Skeletal muscle cell (primary cell): ENCODE measurements at places on chromosomes 11 and 22.

DNA sequence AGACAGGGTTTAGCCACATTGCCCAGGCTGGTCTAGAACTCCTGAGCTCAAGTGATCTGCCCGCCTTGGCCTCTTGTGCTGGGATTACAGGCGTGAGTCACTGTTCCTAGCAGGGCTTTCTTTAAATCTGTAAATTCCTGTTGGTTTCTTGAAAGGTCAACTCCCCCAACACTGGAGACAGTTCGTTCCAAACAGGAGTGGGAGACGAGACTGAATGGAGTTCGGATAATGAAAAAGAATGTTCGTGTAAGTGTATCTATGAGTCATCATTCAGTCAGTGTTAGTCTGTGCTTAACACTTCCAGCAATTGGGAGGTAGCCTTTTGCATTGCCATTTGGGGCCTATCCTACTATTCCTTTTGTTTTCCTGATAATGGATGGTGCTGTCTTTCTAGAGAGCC, 10.0 kb upstream of the BACE1-AS start:
- peak; percentile 92 for DNase-seq

- no peak for DNase-seq
Measured at GRCh38 chr11:17498058-17498457, 21.4 kb upstream of the ABCC8 start.

DNA sequence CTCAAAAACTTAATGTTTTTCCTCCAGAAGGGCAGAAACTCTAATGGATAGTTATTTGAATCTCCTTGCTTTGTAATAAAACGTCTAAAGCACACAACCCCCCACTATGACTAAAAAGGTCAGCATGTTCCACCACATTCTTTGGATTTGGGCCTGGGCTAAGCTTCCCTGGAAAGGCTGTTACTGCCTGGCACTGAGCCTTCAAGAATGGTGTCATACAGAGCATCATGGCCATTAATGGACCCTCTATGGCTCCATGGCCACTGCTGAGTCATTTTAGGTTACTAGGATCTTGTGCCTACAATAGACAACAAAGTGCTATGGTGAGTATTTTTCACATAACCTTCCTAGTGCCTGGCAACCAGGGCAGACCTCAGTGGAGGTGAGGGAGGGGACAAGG, 242.6 kb upstream of the FAT3 start:
- peak; percentile 98 for DNase-seq

GRCh38 chr11:108698844-108699642, 34.2 kb downstream of the DDX10 start:
- no peak for DNase-seq

- DNase-seq = no peak
Measured at GRCh38 chr11:79786961-79787360, 346.1 kb upstream of the TENM4 start.

DNA sequence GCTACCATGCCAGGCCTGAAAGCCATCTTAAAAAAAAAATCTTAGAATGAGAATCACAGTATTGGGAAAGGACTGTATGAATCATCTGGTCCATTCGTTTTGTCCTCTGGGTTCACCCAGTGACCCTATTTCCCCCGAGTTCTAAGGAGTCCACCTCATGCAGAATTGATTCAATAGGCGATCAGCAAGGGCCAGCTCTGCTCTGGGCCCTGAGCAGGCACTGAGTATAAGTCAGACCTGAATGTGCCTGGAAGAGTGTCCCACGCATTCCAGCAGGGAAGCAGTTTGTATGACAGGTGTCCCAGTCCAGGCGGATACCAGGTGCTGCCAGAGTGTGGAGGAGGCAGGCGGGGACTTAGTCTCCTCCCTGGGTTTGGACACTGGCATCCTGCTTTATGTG, 883 bp upstream of the HMOX1 start:
- DNase-seq = no peak

- DNase-seq = no peak
Measured at GRCh38 chr11:118277312-118277711, 13.2 kb upstream of the MPZL2 start.

- DNase-seq = no peak
Measured at GRCh38 chr11:65425971-65426838, 3.6 kb downstream of the NEAT1 start.

DNA sequence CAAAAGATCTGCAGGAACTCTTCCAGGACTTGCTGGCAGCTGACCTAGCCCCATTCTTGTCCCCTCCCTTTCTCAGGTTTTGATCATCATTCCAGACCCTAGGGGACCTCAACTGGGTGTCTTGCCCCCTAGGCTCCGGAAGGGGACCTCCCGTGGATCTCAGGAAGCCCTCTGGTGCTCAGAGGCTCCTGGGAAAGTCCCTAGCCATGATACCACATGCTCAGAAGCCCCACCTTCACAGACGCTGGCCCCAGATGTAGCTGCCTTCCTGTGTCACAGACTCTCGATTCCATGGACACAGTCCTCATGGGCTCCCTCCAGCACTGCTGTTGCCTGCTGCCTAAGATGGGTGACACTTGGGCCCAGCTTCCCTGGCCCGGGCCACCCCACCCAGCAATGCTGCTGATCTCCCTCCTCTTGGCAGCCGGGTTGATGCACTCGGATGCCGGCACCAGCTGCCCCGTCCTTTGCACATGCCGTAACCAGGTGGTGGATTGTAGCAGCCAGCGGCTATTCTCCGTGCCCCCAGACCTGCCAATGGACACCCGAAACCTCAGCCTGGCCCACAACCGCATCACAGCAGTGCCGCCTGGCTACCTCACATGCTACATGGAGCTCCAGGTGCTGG, at the start of gene LRRC55:
LRRC55 (plus strand) TSS at position 276 of the 628 bp plus-strand sequence; CDS start at position 346, 70 bp downstream.
- DNase-seq = no peak

- no peak for DNase-seq
Measured at GRCh38 chr22:46858181-46858771, 95.8 kb downstream of the TBC1D22A start.

GRCh38 chr22:39991159-39991860, 3.4 kb upstream of the FAM83F start:
- DNase-seq = no peak

- no peak for DNase-seq
Measured at GRCh38 chr22:30005213-30005857, 74.9 kb upstream of the HORMAD2 start.

GRCh38 chr11:9047964-9048523, 43.4 kb downstream of the SCUBE2 start:
- DNase-seq = no peak

- DNase-seq = peak; percentile 77
Measured at GRCh38 chr11:109864834-109865547, 228.2 kb upstream of the ZC3H12C start.

GRCh38 chr11:17734986-17735817, 621 bp downstream of the KCNC1 start:
- DNase-seq = no peak

GRCh38 chr11:43021466-43021865, 290.3 kb upstream of the API5 start:
- DNase-seq = no peak

GRCh38 chr11:45133878-45134277, 12.6 kb upstream of the PRDM11 start:
- DNase-seq = no peak

- DNase-seq = no peak
Measured at GRCh38 chr11:114684636-114685035, 6.3 kb downstream of the NXPE2 start.

- DNase-seq = no peak
Measured at GRCh38 chr11:693887-694562, 997 bp downstream of the DEAF1 start.

GRCh38 chr11:115409116-115409670, 95.0 kb downstream of the CADM1 start:
- DNase-seq = no peak

GRCh38 chr11:88487646-88488045, 150.1 kb upstream of the CTSC start:
- DNase-seq = no peak

DNA sequence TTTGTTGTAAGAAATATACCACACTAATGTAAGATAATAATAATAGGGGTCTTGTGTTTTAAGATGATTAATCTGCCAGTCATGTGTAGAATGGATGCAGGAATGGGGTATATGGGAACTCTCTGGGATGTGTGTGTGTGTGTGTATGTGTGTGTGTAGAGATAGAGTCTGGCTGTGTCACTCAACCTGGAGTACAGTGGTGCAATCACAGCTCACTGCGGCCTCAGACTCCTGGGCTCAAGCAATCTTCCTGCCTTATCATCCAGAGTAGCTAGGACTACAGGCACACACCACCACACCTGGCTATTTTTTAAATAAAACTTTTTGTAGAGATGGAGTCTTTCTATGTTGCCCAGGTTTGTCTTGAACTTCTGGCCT, 11.5 kb upstream of the PANX1 start:
- no peak for DNase-seq

DNA sequence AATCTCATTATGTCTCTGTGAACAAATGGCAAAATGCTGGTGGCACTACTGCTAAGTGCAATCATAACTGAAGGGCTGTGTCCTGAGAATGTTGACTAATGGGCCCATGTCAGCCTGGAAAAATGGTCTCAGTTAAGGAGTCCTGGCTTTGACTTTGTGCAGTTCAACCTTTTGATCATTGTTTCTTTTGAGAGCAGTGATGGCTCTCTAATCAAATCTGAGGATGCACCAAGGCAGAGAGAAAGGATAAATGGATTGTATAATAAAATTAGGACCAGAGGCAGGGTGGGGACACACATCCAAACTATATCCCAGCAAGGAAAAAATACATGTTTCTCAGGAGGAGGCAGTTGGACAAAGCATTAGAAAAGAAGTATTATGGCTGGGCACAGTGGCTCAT, 59.6 kb upstream of the SYN3 start:
- no peak for DNase-seq

- no peak for DNase-seq
Measured at GRCh38 chr22:18048441-18048898, 24.1 kb upstream of the MICAL3 start.

GRCh38 chr11:128250482-128250881, 336.9 kb downstream of the ETS1 start:
- no peak for DNase-seq

DNA sequence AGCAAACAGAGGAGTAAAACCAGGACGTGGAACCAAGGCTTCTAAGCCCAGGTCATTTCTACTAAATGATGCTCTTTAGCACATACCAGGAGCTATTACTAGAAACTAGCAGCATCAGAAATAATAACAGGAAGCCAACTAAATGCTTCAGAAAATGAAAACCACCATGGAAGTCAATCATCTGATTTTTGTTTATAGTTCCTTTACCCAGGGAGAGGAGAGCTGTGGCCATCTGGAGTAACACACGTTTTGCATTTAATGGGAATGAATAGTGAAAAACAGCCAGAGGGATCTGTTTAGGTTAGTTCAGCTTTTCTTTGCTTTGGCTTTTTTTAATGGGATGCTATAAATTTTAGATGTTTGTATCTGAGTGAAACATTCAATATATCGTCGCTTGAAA, 250.7 kb upstream of the ARHGAP20 start:
- DNase-seq = no peak

GRCh38 chr11:73236854-73237253, 18.8 kb downstream of the P2RY2 start:
- no peak for DNase-seq

- no peak for DNase-seq
Measured at GRCh38 chr22:45642986-45643385, 28.6 kb upstream of the ATXN10 start.

DNA sequence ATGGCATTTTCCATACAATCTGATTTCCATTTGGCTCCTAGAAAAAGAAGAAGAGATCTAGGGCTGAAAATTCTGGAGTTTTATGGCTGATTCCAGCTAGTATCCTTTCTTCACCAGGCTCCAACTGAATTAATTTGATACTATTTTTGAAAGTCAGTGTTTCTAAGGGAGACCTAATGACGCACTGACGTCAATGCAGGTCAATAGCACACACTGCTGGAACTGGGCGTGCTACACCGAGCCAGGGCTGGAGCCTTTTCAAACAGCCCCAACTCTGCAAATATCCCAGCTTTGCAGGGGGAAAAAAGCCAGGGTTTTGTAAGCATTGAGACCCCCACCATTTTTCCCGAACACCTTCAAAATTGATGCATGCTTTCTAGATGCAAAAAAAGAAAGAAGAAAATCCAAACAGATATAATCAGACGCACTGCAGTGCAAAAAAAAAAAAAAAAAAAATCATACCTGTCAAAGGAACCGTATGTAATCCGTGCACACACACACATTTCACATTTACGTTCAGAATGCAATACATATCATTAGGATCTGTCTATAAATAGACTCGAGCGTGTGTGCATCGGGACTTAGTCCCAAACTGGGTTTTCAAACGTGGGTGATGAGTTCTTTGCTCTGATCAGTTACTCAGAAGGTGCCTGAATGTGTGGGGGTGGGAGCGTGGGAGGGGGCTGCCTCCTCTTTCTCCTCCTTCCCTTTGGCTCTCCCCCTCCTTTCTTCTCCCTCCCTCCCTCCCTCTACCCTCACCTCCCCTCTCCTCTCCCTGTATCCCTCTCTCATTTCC, 124.5 kb upstream of the HSD17B12 start:
- DNase-seq = peak; percentile 29

DNA sequence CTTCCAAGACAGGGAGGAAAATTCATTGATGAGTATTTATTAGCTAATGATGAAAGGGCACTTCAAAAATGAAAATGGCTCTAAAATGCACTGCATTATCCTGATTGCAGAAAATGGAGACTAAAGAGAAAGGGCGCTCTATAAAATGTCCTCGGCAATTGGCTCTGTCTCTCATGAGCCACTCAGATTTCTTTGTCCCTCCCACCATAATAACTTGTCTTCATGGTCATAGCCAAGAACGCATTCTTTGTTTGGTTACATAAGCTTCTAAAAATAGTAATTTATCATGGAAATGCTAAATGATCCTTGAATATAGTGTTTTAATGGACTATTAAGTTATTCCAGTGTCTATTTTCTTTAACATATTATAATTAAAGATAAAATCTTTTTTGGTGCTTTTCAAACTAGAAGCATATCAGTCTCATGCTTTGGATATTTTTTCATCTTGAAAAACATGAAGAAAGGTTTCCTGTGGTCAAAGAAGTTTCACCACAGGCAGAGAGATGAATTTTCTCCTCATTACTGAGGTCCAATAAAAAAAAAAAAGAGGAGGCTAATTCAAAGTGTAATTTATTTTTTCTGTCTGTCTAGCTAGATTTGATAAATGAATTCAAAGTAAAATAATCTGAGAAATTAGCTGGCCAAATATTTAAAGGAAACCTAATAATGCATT, 238.1 kb upstream of the BLID start:
- DNase-seq = no peak

DNA sequence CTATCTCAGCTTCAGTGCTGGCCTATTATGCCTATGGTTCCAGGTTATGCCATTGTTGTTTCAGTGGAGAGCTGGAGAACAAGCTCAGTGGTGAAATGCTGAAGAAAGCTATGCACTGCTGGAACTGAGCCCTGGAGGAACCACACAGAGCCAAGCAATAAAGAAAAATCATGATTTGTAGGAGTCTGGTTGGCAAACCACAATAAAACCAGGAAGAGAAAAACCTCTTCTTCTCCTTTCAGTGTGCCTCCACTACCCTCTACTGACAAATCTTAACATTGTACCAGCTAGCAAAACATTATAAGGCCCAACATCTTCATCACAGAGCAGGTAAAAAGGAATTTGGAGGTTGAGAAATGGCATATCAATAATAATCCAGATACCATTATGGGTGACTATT, 5.3 kb downstream of the OR51F2 start:
- DNase-seq = peak; percentile 5

- no peak for DNase-seq
Measured at GRCh38 chr11:111303461-111303860, 5.1 kb downstream of the POU2AF3 start.

- DNase-seq = no peak
Measured at GRCh38 chr11:72606748-72607468, 67.3 kb downstream of the PDE2A start.
